ENCODE measurements at places on chromosomes 4 and X.
A peak's percentile ranks its signal among the peaks of the same experiment; 100 is the strongest.

DNA sequence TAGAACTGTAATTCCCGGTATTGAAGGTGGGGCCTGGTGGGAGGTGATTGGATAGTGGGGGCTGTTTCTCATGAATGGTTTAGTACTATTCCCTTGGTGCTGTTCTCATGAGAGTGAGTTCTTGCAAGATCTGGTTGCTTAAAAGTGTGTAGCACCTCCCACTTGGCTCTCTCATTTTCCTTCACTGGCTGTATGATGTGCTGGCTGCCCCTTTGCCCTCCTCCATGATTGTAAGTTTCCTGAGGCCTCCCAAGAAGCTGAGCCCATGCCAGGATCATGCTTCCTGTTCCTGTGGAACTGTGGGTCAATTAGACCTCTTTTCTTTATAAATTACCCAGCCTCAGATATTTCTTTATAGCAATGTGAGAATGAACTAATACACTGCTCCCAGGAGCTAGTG is 8.7 kb downstream of the ANXA10 start:
- DNase-seq = no peak

DNA sequence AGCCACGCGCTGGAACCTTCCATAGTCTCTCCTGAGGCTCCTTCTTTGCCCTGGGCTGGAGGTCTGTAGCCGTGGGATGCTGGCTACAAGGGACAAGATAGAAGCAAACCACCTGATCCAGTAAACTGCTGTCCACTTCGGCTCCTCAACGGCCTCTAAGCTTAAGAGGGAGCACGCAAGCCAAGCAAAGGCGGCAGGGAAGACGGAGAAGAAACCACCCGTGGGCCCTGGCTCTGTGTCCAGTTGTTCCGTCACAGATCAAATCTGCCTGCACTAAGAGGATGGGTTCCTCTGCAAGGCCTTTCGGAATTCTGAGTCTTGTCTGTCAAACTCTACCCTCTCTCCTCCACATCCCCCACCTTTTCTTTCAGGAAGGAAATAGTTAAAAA is 401 bp upstream of the EDNRA start:
- no peak for DNase-seq

GRCh38 chr4:146282657-146283056 is 68.3 kb downstream of the REELD1 start:
- DNase-seq = no peak

- DNase-seq = no peak
Observed at GRCh38 chr4:158863296-158863695, 94.5 kb downstream of the FNIP2 start.

- DNase-seq = no peak
Observed at GRCh38 chr4:82891707-82892466, 934 bp upstream of the SEC31A start.

DNA sequence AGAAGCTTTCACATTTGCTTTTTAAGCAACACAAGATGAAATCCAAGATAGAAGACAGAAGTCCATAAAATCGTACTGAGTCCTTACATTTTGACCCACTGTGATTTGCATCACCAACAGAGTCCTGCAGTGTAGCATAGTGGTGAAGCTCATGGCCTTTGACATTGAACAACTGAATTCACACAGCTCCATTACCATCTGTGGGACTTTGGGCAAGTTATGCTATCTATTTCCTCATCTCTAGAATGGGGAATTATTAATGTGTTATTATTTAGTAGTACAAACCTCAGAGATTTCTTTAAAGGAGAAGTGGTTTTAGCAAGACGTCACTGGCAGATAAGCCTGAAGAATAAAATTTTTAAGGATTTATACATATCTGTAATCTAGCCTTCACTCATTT is 10.7 kb downstream of the GPRIN3 start:
- no peak for DNase-seq

- DNase-seq = no peak
Observed at GRCh38 chrX:134712272-134712671, 54.0 kb upstream of the PLAC1 start.

GRCh38 chr4:13922459-13922858 is 294.9 kb upstream of the BOD1L1 start:
- no peak for DNase-seq

DNA sequence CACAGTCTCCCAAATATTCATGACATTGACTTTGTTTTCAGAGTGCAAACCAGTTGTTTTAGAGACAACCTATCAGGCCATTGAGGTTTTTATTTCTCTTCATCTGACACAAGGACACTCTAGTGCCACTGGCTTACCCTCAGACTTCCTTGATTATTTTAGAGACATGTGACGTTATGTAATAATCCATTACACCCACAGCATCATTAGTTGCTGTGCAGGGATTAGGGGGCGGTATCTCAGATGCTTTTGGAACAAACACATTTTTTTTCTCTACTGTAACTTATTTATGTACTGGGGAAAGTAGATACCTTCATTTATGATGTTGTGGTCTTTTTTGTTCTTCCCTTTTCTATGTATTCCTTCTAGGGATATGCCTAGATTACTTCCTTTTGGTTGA is 2293.1 kb downstream of the PCDH7 start:
- no peak for DNase-seq

DNA sequence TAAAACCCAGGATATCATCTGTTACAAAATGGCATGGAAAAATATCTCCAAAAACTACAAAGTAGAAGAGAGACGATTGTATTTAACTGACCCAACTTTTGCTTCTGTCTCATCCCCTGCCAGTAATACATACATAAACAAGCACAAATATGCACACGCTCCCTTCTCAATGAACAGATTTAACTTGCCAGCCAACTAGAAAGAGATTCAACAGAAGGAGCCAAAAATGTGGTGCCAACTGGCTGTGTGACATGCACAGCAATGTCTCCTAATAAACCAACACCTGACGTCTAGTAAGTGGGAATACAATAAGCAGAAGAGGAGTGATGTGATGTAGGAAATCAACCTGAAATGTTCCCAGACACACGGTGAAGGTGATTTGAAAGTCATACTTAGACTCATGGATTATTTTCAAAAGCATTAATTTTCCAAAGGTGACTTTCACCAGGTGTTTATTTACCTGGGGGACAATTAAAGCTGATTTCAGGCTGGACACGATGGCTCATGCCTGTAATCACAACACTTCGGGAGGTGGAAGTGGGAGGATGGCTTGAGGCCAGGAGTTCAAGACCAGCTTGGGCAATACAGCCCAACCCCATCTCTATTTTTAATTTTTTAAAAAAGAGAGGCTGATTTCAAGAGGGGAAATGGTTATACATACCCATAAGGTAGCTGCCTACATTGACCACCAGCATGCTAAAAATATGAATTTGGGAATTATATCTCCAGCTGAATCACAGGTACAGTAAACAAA is 33.7 kb downstream of the SH3RF1 start:
- no peak for DNase-seq

GRCh38 chrX:24629701-24630100 is 17.4 kb downstream of the PCYT1B start:
- DNase-seq = no peak

DNA sequence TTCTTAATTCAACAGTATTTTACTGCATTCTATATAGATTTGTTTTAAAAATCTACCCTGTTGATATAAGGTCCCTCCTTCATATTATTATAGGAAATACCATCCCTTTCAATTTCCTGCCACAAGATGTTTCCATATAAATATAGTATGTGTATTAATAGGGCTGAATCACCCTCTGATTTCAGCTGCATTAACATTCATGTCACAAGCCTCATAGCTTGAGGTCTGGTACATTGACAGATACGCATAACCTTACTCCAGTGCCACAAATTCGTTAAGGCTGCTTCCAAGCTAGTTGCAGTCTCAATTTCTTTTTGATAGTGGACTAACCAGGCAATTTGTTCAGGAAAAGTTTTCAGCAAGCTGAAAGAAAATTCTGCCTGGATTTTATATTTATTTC is 128.4 kb downstream of the KLHL34 start:
- no peak for DNase-seq

DNA sequence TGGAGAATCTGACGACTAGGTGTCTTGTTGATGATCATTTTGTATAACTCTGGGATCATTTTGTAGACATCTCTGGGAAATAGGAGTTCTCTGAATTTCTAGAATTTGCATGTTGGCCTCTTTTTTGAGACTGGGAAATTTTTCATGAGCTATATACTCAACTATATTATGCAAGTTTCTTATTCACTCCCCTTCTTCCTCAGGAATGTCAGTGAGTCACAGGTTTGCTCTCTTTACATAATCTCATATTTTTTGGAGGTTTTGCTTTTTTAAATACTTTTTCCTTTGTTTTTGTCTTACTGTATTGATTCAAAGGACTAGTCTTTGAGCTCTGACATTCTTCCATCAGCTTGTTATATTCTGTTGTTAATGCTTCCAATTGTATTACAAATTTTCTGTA is 1324.2 kb downstream of the TECRL start:
- no peak for DNase-seq

GRCh38 chrX:153411255-153411987 is at the start of gene ZFP92:
TSS of gene ZFP92 (plus strand) at chrX:153411472. CDS start at chrX:153418323, 6,851 bp downstream.
- DNase-seq = no peak

DNA sequence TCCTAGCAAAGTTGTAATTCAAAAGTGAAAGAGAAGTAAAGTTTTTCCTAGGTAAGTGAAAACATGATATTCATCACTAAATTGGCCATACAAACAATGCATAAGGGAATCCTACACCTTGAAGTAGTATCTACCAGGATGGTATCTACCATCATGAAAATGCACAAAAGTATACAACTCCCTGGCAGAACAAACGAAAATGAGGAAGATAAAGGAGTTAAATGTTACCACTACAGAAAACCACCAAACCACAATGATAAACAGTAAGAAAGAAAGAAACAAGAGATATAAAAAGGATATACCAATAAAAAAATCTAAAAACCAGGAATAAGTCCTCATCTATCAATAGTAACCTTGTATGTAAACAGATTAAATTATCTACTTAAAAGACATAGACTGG is 26.9 kb downstream of the GK2 start:
- no peak for DNase-seq

GRCh38 chr4:183082053-183082452 is 17.0 kb upstream of the WWC2 start:
- no peak for DNase-seq

- no peak for DNase-seq
Observed at GRCh38 chrX:10677490-10677889, 57.1 kb upstream of the MID1 start.

- no peak for DNase-seq
Observed at GRCh38 chr4:84151574-84151973, 347.5 kb downstream of the NKX6-1 start.

DNA sequence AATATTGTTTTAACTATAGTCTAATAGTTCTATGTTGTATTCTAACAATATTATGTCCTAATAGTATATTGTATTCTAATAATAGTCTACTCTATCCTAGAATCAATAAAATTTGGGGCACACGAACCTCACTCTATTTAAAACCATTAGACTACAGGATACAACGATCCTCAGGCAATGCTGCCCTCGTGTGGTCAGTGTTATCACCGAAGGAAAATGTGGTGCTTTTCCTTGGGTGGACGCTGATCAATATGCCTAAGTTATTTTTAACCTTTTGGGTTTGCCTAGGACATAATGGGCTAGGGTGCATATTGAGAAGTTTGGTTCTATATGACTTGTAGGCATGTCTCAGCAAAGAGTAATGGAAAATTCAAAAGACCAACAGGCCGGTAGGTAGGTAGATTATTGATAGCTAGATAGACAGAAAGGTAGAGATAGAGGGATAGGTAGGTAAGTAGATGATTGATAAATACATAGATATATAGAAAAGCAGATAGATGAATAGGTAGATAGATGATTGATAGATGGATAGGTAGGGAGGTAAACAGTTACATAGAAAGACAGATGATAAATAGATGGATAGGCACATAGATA is 75.1 kb downstream of the PRKX start:
- peak; percentile 5 for DNase-seq

- DNase-seq = no peak
Observed at GRCh38 chr4:43253541-43253940, 361.0 kb downstream of the GRXCR1 start.

GRCh38 chrX:110568441-110568840 is 209.8 kb downstream of the RTL9 start:
- no peak for DNase-seq

- DNase-seq = no peak
Observed at GRCh38 chr4:111362941-111363361, 740.1 kb upstream of the PITX2 start.

Data from NCI-H1048 (cell line).